Aorta (tissue), 5 donors: ENCODE measurements at places on chromosomes 1 and 21. TPM values are rescaled to one million over a fixed set of nuclear protein-coding genes. Genes with fewer than 3 reads are reported as not detected.

TENT5C gene
- 1.4 TPM for polyA plus RNA-seq

ATPAF1 gene
- 39.4 TPM for polyA plus RNA-seq

ASAP3 gene
- 7.0 TPM for polyA plus RNA-seq

CD1B gene
- not detected for polyA plus RNA-seq
